T-helper 22 cell (primary cell): ENCODE measurements at places on chromosomes 7 and 10.

- DNase-seq: no peak
These were observed 102.0 kb downstream of the GRK5 start for GRCh38 chr10:119309423-119309770.

DNA sequence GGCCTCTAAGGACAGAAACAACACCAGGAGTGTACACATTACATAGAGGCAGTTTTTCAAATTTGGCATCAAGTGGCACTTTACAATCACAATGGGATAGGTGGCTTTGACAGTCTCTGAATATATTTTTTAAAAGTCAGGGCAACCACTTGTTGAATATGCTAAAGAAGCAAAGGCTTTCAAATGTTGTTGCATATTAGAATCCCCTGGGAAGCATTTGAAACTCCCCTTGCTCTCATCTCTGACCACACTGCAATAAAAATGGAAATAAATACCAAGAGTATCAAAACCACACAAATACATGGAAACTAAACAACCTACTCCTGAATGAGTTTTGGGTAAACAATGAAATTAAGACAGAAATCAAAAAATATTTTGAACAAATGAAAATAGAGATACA lies 106.5 kb upstream of the RAB11FIP2 start:
- no peak for DNase-seq

- no peak for DNase-seq
These were observed 946.8 kb upstream of the POT1 start for GRCh38 chr7:125876431-125876830.

GRCh38 chr7:12889391-12889790 lies 202.0 kb downstream of the ARL4A start:
- no peak for DNase-seq

GRCh38 chr7:105802604-105803428 lies 73.6 kb downstream of the ATXN7L1 start:
- no peak for DNase-seq

- DNase-seq: no peak
These were observed 3.6 kb downstream of the SEC23IP start for GRCh38 chr10:119896061-119896655.

DNA sequence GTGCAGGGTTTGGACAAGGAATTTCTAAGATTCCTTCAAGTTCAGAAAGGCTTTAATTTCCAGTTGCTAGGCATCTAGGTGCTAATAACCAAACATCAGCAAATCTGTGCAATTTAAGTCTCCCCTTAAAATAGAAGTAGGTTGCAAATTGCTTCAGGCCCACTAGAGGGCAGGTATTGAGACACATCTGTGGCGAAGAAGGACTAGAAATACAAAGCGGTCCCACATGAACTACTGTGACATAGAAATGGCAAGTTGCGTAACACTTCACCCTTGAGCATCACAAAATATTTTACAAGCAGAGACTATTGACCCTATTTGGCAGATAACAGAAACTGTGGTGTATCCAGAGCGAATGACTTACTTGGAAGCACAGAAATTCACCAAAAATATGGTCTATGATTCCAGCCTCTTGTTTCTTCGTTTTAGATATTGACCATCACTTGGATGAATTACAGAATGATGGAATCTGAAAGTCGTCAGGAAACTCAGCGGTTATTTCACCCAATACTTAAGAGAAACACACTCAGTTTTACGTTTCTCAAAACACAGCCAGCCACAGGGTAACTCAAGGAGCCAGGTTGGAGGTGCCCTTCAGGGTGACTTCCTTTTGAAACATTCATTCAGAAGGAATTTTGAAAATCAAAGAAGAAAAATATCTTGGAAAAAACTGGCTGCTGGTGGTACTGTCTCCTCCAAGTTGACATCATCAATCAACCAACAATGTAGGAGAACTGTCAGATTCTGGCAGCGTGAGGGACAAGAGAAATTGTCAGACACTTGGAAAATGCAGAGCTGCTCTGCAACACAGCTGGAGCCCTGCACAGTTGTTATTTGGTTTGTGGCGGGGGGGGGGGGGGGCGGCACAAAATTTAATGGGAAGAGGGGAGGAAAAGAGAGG lies 256.3 kb upstream of the MINDY3 start:
- DNase-seq: no peak

DNA sequence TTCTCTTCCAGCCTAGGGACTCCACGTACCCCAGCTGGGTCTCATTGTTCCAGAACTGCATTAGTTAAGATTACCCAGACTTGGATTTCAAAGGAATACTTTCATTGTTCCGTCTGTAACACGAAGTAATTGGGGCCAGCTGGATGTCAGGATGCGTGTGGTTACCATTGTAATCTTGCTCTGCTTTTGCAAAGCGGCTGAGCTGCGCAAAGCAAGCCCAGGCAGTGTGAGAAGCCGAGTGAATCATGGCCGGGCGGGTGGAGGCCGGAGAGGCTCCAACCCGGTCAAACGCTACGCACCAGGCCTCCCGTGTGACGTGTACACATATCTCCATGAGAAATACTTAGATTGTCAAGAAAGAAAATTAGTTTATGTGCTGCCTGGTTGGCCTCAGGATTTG lies 21.0 kb downstream of the LRRC17 start:
- DNase-seq: no peak

DNA sequence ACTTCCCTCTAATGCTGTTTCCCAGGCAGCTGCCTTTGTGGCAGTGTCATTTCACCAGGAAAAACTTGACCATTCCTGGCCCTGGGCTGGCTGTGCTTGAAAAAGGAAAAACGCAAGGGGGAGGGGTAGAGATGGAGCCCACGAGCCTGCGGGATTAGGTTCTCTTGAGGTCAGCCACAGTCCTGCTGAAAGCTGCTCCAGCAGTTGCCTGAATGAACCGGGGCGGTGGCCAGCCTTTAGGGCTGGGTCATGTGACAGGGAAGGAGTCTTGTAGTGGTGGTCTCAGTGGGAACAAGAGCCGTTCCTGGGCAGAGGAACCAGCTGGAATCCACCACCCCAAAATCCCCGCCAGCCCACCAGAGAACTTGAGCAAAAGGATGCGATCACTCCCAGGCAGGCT lies 51.2 kb upstream of the LRRC4 start:
- DNase-seq: no peak

GRCh38 chr7:27527348-27527714 lies 135.4 kb downstream of the HIBADH start:
- DNase-seq: no peak

- DNase-seq: no peak
These were observed 45.7 kb downstream of the KIAA1549 start for GRCh38 chr7:138935465-138936011.

DNA sequence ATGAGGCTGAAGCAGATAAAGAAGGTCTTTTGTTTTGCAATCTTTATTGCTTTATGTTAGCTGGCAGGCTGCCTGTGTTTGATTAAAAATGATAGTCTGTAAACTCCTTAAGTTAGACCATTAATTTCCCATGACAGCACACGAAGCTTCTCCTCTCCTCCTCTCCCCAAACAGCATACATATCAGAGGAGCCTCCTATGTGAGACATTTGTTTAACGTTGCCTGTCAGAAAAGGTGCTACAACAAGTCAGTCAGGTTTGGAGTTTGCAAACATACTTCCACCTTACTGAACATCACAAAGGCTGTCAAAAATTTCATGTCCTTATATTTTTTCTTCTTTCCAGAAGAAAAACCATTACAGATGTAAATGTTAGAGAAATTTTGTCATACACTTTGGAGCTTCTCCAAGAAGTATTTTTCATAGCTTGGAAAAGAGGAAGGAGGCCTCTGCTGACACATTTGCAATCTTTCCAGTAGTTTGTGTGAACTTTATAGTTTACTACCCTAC lies 393.1 kb downstream of the EXOC4 start:
- DNase-seq: no peak

DNA sequence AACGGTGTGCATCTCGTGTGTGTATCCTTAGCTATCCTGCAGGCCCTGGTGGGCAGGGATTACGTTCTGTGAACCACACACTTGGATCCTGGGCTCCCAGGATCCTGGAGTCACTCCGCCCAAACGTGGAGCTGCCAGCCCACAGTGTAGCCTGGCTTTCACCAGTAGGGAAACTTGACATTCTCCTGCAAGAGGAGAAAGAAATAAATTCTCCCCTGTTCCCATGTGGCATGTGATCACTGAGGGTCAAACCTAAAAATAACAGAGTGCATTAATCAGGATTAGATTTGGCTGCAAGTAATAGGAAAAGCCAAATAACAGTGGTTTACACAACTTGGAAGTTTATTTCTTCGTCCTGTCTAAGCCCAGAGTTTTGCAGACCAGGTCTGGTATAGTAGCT lies 32.3 kb downstream of the PALD1 start:
- DNase-seq: no peak

DNA sequence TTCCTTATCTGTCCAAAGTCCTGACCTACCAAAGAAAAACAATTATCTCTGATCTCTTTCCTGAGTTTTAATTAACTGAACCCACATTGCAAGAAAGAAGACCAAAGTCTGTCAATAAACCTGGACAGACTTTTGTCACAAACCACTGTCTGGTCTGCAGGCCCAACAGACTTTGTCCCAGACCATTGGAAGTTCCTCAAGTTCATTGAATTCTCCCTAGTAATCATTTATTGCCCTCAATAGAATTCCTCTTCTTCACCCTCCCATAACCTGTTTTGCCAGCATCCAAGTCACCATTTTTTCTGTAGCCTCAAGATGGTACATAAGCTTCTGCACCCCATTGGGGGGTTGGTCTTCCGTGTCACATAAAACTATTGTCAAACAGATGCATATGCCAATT lies 3.9 kb upstream of the DNMBP start:
- no peak for DNase-seq

DNA sequence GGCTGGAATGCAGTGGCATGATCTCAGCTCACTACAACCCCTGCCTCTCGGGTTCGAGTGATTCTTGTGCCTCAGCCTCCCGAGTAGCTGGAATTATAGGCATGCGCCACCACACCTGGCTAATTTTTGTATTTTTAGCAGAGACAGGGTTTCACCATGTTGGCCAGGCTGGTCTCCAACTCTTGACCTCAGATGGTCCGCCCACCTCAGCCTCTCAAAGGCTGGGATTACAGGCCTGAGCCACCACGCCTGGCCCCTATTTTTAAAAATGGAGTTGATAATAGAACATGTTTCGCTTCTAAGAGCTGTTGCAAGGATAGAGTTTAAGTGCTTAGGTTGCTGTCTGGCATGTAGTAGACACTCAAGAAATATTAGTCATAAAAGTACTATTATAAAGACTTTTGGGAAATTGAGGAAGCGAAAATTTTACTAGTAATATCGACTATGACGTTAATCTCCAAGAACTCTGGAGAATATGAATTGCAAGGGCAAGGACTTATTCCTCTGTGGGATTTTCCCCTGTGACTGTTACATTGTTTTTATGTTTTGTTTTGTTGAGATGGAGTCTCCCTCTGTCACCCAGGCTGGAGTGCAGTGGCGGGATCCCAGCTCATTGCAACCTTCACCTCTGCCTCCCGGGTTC lies 7.9 kb downstream of the GTF2I start:
- DNase-seq: no peak

GRCh38 chr10:90969121-90969534 lies 48.2 kb upstream of the ANKRD1 start:
- DNase-seq: no peak

- no peak for DNase-seq
These were observed 34.6 kb upstream of the MALRD1 start for GRCh38 chr10:19014034-19014433.

GRCh38 chr7:82998436-82998835 lies 164.2 kb downstream of the PCLO start:
- no peak for DNase-seq

DNA sequence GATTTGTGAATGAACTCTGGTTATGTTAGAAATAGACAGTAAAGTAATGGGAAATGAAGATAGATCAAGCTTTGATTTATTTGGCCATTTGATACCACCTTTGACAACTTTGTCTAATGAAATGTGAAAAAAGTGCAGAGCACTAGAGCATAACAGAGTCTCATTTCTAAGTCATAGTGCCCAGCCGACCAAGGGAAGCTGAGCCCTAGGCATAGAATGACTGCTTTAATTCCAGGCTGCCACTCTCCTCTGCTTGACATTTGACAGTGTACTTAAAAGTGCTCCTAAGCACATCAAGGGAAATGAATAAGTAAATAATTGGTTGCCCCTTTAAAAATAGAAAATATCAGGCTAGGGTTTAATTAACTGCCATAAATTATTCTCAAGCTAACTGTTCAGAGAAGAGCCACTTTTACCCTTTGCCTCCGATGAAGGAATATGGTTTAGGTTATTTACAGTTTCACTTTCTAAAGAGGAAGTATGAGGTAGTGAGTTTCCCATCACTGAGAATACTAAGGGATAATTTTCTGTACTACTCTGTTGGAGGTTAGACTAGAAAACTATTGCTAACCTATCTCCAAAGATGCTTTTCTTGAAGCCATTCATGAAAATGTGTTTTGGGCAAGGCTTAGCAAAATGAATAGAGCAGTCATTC lies 591.6 kb downstream of the REEP3 start:
- no peak for DNase-seq

- no peak for DNase-seq
These were observed 4.4 kb upstream of the BET1 start for GRCh38 chr7:94008537-94008936.

- no peak for DNase-seq
These were observed 339.5 kb downstream of the ELMO1 start for GRCh38 chr7:37109016-37109683.

DNA sequence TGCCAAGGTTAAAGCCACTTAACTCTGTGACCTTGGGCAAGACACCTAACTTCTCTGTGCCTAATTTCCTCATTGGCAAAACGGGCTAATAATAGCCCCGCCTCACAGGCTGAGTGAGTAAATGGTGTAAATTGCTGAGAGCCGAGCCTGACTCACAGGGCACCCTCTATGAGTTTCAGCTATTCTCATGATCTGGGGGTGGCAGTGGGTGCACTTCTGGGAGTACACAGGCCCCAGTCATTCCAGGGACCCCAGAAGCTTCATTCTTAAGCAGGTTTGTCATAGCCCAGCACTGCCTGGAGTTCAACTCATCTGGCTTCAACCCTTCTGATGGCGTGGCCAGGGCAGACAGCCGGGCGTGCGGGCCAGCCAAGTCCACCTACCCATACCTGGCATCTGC lies 137.2 kb downstream of the GRID1 start:
- DNase-seq: no peak

- no peak for DNase-seq
These were observed 540.9 kb downstream of the SUGCT start for GRCh38 chr7:40675741-40676140.

GRCh38 chr10:70958396-70958795 lies 70.0 kb upstream of the PCBD1 start:
- DNase-seq: no peak

GRCh38 chr10:80283536-80284199 lies 5.8 kb downstream of the MAT1A start:
- DNase-seq: no peak

- DNase-seq: no peak
These were observed 72.1 kb upstream of the SLC13A1 start for GRCh38 chr7:123271856-123272255.

GRCh38 chr7:145633513-145633912 lies 483.1 kb upstream of the CNTNAP2 start:
- no peak for DNase-seq

- DNase-seq: no peak
These were observed 134.7 kb downstream of the KIAA1217 start for GRCh38 chr10:24343686-24344085.

- peak; percentile 1 for DNase-seq
These were observed 98.2 kb downstream of the ANLN start for GRCh38 chr7:36487756-36488336.

GRCh38 chr10:5413012-5413938 lies 918 bp downstream of the NET1 start:
- DNase-seq: no peak
